Mesendoderm (in vitro differentiated cells): ENCODE measurements at places on chromosomes 2 and 18.

DNA sequence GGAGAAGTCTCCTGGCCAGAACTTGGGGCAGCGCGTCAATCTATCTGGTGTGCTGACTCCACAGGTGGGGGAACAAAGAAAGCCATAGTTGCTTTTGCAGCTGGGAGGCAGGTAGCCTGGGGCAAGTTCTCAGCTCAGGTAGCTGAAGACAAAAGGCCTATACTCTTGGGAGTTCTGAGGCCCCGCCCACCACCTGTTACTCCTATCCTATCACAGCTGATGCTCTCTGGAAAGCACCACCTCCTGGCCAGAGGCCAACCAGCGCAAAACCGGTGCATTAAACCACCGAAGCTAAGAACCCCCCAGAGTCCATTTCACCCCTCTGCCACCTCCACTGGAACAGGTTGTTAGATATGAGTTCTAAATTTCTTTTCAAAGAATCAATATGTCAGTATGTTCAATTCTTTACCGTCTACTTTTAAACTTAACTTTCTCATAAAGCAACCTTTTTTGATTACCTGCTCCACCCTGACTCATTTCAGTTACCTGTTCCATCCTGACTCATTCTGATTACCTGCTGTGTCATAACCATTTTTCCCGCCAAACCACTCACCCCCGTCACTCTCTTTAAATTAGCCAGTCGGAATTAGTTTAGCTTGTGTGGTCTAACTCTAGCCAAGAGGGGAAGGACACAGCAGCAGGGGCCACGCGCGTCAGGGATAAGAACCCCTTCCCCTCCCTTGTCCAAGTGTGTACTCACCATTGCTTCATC lies 43.4 kb downstream of the UPP2 start:
- H3K27me3 ChIP-seq, result no peaks in the 10 kb centered on the region
- peak; percentile 63 for DNase-seq
- no peak overlapping the region for H3K27ac ChIP-seq
- no peaks in the 10 kb centered on the region for H3K4me1 ChIP-seq

GRCh38 chr2:102114851-102115497 lies 27.6 kb upstream of the IL1R1 start:
- DNase-seq, result no peak
- no peak overlapping the region for H3K4me3 ChIP-seq
- H3K27me3 ChIP-seq, result no peaks in the 10 kb centered on the region
- H3K4me1 ChIP-seq, result no peaks in the 10 kb centered on the region
- no peaks in the 10 kb centered on the region for H3K36me3 ChIP-seq
- no peak overlapping the region for H3K27ac ChIP-seq

DNA sequence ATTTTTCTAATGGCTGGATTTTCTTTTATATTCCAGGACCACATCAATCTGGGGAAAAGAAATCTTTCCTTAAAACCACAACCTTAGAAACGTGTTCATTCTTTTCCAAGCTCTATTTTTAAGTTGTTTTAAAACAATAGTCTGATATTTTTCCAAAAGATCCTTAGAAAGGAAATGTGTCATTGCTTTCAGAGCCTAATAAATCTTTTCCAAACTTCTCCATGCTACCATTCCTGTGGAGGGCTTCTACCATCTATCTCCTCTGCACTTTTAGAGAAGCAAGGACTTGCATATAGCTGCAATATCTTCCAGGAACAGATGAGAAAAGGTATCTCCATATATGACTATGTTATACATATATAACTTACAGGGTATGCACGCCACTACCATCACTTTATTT lies 21.2 kb downstream of the WDFY1 start:
- no peak overlapping the region for H3K27ac ChIP-seq
- H3K4me1 ChIP-seq, result no peaks in the 10 kb centered on the region
- no peaks in the 10 kb centered on the region for H3K36me3 ChIP-seq
- no peak for DNase-seq
- no peaks in the 10 kb centered on the region for H3K27me3 ChIP-seq
- H3K4me3 ChIP-seq, result no peak overlapping the region

- no peaks in the 10 kb centered on the region for H3K4me1 ChIP-seq
- no peaks in the 10 kb centered on the region for H3K36me3 ChIP-seq
- DNase-seq, result peak; percentile 74
- H3K27me3 ChIP-seq, result no peaks in the 10 kb centered on the region
- H3K4me3 ChIP-seq, result no peak overlapping the region
These were observed 16.4 kb upstream of the HNMT start for GRCh38 chr2:137947728-137948336.

DNA sequence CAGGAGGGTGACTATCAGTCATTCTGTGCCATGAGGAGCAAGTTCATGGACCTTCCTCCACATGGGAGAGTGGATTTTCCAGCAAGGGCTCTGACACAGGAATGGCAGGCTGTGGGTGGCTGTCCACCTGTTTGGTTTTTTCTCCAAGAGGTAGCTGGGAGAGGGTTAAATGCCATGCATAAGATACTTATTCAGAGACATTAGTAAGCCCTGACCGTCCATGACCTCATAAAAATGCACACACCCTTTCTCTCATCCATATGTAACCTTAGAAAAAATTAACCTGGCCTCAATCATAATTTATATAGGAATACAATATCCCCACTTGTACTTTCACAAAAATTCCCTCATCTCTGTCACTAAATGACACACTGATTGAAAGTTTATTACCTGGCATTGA lies 51.3 kb downstream of the NPPC start:
- no peak overlapping the region for H3K4me3 ChIP-seq
- no peak overlapping the region for H3K27ac ChIP-seq

- DNase-seq, result no peak
- no peaks in the 10 kb centered on the region for H3K4me1 ChIP-seq
- H3K27me3 ChIP-seq, result no peaks in the 10 kb centered on the region
- no peaks in the 10 kb centered on the region for H3K36me3 ChIP-seq
- no peak overlapping the region for H3K4me3 ChIP-seq
These were observed 304.7 kb upstream of the SYT4 start for GRCh38 chr18:43581936-43582519.
